Putamen (tissue), 1 donor: ENCODE measurements at places on chromosomes 12 and 14.

DNA sequence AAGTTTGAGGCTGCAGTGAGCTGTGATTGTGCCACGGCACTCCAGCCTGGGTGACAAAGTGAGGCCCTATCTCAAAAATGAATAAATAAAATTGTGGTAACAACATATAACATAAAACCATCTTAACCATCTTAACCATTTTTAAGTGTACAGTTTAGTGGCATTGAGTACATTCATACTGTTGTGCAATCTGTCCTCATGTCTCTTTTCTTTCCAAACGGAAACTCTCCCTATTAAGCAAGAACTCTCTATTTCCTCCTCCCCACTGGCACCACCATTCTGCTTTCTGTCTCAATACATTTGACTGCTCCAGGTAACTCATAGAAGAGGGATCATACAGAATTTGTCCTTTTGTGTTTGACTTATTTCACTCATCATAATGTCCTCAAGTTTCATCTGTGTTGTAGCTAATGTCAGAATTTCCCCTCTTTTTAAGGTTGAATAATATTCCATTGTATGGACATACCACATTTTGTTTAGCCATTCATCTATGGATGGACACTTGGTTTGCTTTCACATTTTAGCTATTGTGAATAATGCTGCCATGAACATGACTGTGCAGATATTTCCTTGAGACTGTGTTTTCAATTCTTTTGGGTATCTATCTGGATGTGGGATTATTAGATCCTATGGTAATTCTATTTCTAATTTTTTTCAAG, 4.4 kb upstream of the MARK3 start:
- no peak for DNase-seq

DNA sequence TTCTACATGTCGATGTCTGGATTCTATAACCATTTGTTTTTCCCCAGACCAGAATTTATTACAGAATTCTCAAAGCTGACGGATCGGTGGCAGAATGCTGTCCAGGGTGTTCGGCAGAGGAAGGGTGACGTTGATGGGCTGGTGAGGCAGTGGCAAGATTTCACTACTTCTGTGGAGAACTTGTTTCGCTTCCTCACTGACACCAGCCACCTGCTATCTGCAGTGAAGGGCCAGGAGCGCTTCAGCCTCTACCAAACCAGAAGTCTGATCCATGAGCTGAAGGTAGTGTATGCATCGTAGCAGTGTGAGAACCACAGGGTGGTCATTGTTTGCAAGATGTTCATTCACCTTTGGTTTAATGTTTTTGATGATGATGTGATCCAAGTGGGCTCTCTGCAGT, 124.0 kb downstream of the ESR2 start:
- DNase-seq = no peak

GRCh38 chr12:97452839-97453238, 9.8 kb upstream of the RMST start:
- no peak for DNase-seq

DNA sequence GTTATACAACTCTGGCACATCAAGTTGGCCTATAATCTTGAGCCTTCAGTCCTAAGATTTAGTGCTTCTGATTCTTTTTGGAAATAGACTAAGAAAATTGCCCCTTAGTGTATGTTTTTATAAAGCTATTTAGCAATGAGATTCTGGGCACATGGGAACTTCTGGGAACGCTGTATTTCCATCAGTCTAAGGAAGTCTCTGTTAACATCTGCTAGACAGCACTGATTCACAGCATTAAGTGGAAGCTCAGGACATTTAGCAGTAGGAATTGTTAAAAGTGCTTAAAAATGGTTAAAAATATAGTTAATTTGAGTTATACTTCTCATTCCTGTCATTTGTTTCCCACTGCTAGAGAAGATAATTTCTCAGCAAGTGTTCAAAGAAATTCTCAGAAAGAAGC, 579.1 kb downstream of the SLC16A7 start:
- no peak for DNase-seq

DNA sequence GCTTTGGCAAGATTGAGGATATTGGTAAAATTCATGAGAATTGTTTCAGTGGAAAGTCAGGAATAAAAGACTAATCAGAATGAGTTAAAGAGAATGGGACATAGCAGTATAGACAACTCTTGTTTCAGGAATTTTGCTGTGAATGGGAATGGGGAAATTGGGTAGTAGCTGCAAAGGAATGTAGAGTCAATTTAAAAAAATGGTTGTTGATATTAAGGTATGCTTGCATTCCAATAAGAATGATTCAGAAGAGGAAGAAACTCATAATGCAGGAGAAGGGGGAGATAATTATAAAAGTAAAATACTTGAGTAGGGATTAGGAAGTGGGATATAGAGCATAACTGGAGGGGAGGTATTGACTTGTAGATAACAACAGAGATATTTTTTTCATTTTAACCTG, 40.7 kb downstream of the MNAT1 start:
- no peak for DNase-seq

DNA sequence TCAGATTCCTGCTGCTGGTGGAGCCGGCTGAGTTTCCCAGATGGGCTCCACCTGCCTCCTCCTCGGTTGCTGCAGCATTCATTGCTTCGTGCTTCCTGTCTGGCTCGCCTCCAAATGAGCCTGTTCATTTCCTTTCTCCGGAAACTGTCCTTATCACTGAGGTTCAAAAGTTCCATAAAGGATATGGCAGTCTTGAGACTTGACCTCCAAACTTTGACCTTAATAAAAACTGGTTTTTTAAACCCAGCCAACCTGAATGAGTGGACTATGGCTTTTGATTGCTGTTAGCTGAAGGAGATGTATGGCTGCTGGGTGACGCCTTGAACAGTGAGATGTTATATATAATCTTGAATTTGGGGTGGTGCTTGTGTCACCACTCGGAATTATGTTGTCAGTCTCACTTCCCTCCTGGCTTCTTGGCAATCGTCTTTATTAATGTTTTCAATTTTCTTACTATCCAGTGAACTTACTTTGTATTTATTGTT, 62.7 kb downstream of the RASSF3 start:
- DNase-seq = no peak

DNA sequence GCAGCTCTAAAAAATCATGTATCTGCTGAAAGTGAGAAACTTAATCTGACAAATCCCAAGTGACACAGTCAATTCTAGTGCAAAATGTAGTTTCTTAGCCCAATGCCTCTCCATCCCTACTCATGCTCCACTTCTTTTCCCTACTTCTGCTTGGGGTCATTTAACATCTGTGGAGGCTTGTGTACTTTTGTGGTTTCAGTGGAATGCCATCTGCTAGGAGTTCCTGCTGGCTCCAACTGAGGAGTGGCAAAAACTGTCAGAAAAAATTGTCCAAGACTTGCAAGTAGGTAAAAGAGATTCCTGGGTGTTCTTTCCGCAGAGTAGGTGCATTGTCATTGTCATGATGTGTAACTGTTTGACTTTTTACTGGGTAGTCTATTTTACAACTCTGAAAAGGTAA, 12.5 kb upstream of the AVPR1A start:
- DNase-seq = no peak

DNA sequence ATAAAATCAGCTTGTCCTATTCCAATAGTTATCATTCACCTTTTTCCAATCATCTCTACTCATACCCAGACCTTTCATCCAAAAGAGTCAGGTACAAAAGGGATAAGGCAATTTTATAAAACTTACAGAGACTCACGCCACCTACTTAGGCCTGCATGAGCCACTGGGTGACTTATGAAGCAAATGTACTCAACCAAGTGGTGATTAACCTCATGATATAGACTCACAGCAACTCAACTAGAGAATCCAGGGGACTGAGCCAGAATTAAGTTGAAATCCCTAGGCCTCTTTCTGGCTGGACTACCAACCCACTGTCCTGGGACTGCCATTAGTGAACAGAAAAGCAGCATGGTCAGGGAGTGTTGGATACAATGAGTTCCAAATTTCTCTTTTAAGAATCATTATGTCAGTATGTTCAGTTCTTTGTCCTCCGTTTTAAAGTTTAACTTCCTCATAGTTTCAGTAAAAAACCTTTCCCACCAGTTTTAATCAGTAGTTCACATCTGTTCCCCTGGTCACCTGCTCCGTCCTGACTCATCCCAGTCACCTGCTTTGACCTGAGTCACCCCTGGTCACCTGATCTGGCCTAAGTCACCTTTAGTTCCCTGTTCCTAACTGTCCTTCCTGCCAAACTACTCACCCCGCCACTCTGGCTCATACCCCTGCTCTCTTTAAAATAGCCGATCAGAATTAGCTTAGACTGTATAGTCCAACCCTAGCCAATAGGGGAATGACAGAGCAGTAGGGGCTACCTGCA, 36.8 kb downstream of the SPTSSA start:
- no peak for DNase-seq

- no peak for DNase-seq
Observed at GRCh38 chr14:35158951-35159653, 36.8 kb downstream of the PRORP start.

- DNase-seq = no peak
Observed at GRCh38 chr14:99242238-99242637, 29.8 kb downstream of the BCL11B start.

GRCh38 chr14:51242545-51243490, 2.8 kb downstream of the TMX1 start:
- DNase-seq = no peak

DNA sequence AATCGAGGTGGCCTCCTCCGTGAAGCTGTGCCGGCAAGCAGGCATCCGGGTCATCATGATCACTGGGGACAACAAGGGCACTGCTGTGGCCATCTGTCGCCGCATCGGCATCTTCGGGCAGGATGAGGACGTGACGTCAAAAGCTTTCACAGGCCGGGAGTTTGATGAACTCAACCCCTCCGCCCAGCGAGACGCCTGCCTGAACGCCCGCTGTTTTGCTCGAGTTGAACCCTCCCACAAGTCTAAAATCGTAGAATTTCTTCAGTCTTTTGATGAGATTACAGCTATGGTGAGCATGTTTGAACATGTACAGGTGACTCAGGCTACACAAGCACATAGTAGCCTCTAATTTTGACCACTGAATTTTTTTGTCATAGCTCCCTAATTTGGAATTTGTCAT, 59.7 kb downstream of the ATP2A2 start:
- no peak for DNase-seq

- DNase-seq = no peak
Observed at GRCh38 chr12:25455696-25456095, 97.4 kb downstream of the LMNTD1 start.

DNA sequence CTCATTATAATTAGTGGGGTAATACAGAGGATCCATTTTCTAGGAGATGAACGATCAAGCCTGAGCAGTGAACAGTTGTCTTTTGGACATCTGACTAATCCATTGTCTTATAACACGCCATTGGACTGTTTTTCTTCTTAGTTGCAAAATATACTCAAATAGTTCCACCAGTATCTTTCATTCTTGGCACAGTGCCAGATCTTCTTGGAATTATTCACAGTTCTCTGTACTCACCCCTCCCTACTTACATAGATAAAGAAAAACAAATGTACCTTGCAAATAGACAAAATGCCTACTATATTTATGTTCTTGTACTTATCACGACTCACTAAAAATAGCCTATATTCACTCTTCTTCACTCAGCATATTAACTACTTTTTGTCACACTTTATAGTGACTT, 3.8 kb downstream of the CBLN3 start:
- no peak for DNase-seq

DNA sequence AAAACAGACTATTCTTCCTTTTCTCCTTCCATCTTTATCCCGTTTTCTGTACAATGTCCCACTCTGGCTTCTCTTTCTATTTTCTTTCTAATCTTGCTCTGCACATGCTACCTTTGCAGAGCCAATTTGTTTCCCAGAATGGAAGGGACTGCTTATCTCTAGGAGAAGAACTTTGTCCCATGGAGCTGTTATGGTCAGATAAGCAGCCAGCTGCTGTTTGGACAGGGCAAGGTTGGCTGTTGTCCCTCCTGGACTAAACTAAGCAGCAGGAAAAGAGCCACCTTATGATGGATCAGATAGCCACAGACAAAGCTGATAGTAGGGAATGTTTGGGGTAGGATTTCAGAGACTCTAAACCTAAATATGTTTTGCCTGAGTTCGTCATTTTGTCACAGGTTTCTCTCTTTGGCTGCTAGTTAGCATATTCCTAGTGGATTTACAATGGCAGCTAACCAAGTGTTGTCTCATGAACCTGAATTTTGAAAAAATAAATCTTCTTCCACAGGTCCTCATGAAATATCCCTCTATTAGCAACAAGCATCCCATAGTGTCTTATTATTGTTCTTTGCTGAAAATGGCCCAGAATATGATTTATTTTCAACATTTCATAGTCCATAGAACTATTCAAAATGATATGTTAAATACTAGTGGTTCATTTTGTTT, 262.8 kb downstream of the SLC16A7 start:
- no peak for DNase-seq

GRCh38 chr12:92002673-92003382, 142.8 kb downstream of the BTG1 start:
- no peak for DNase-seq

- DNase-seq = no peak
Observed at GRCh38 chr12:24741216-24741615, 207.7 kb downstream of the BCAT1 start.

GRCh38 chr14:36866867-36867266, 205.2 kb downstream of the PAX9 start:
- DNase-seq = peak; percentile 72

DNA sequence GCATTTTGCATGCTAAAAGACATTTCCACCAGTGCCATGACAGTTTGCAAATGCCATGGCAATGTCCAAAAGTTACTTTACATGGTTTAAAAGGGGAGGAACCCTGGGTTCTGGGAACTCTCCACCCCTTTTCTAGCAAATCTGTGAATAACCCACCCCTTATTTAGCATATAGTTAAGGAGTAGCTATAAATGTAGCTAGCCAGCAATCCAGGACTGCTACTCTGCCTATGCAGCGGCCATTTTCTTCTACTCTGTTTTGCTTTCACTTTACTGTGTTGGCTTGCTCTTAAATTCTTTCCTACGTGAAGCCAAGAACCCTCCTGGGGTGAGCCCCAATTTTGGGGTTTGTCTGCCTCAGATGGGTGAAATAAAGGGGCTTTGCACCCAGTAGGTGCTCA, 141.0 kb downstream of the PTPN11 start:
- no peak for DNase-seq

DNA sequence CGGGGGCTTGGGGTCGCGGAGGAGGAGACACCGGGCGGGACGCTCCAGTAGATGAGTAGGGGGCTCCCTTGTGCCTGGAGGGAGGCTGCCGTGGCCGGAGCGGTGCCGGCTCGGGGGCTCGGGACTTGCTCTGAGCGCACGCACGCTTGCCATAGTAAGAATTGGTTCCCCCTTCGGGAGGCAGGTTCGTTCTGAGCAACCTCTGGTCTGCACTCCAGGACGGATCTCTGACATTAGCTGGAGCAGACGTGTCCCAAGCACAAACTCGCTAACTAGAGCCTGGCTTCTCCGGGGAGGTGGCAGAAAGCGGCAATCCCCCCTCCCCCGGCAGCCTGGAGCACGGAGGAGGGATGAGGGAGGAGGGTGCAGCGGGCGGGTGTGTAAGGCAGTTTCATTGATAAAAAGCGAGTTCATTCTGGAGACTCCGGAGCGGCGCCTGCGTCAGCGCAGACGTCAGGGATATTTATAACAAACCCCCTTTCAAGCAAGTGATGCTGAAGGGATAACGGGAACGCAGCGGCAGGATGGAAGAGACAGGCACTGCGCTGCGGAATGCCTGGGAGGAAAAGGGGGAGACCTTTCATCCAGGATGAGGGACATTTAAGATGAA, 630 bp downstream of the FOS start:
- peak; percentile 80 for DNase-seq
